ENCODE measurements at places on chromosomes 12 and 14.

- peak; percentile 43 for DNase-seq
Observed at GRCh38 chr14:61281186-61281947, at the start of gene TMEM30B. Gene TMEM30B (minus strand): TSS chr14:61281338. CDS start chr14:61281147, 191 bp downstream.

- DNase-seq = peak; percentile 22
Observed at GRCh38 chr14:49160983-49161382, 425.2 kb downstream of the RPS29 start.

GRCh38 chr12:75908961-75909605 is 122.5 kb downstream of the PHLDA1 start:
- no peak for DNase-seq

GRCh38 chr12:91413581-91414546 is 231.2 kb upstream of the DCN start:
- no peak for DNase-seq

- no peak for DNase-seq
Observed at GRCh38 chr14:37588956-37589714, 5.9 kb downstream of the FOXA1 start.

DNA sequence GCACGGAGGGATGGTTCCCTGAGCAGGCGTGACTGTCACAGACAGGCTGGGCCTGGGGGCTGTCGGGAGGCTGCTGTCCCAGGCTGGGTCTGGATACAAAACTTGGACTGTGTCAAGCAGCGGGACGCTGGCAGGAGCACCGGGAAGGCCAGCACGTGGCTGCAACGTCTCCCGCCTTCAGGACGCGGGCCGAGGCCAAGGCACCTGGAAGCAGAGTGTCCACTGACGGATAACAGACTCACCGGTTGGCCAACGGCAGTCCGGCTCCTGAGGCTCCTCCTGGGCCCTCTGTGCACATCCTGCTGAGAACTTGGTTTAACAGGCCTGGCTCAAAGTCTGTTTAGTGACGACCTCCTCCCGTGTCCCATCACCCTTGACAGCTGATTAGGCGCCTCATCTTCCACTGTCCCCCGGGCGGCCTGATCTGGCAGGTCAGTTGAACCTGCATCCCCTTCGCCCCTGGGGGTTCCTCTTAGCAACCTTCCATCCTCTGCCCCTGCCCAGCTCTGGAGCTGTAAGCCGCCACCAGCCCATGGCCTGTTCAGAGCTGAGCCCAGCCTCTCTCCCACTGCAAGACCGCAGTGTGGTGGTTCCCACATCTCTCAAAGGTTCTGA is 2.5 kb downstream of the XRCC3 start:
- DNase-seq = no peak

- no peak for DNase-seq
Observed at GRCh38 chr12:123153906-123154305, 3.0 kb upstream of the PITPNM2 start.

GRCh38 chr12:53225635-53226424 is 6.2 kb downstream of the RARG start:
- DNase-seq = no peak

- DNase-seq = no peak
Observed at GRCh38 chr12:47737936-47738594, 12.8 kb upstream of the ENDOU start.

DNA sequence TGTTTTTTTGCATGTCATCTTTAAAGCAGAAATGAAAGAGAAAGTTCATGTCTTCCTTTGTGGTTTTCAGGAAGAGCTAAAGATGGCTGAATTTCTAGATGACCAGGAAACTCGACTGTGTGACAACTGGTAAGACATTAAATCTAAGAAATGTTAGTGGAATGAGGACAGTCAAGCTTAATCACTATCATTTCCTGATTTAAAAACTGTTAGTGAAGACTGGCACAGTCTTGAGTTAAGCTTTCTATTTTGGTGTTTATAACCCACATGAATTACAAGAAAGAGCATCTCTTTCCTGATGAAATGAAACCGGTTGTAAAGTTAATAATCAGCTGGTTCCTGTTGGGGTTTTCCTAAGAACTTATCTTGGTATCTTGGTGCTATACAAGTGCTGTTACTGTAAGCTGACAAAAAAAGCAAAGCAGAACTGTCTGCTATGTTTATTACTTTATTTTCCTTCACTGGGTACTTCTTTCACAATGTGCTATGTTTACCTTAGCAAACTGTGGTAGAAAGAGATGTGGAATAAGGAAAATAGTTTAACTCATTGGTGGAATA is 5.2 kb downstream of the TRAFD1 start:
- DNase-seq = no peak

GRCh38 chr12:48696626-48697025 is 14.6 kb upstream of the KANSL2 start:
- DNase-seq = no peak

GRCh38 chr12:12224240-12224940 is 42.5 kb downstream of the LRP6 start:
- DNase-seq = no peak

DNA sequence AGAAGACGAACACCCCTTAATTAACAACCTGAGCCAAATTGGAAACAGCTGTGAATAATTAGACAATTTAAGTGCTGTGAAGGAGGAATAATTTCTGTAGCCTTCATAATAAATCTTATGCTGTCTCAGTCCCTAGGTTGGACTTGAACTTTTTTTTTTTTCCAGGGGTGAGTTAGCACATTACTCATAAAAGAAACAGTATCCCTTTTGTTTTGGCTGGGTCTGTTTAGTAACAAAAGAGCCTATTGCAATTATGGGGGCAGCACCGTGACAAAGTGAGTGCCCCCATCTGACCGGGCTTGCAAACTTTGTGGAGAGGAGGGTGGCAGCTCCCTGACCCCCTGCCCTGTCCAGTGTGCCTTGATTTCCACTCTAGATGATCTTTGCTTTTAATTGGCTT is 167.4 kb downstream of the DICER1 start:
- no peak for DNase-seq

DNA sequence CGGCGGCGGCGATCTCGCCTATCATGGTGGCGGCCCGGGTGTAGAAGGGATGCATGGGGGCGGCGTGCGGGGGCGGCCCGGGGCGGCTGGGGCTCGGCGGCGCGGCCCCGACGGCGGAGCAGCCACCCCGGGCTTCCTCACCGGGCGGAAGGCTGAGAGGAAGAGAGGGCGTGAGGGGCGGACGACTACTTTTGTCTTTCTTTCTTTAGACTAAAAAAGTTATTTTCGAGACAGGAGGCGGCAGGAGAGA is 240 bp downstream of the BTG1 start:
- DNase-seq = no peak

DNA sequence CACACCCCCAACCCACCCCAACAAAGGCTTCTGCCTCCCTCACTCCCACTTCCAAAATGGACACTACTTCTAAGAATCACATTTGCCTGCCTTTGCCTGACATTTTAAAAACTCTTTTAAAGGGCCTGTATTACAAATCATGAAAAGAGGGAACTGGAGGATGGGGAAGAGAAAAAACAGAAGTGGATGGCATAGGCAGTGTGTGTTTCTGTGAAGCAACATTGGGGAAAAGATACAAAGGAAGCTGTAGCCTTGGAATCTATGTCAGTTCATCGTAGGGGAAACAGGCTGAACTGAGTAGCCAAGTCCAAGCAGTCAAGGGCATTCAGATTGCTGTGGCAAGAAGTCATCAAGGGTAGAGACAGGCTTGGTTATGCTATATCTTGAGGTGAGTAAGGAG is 273.9 kb downstream of the BTG1 start:
- no peak for DNase-seq

DNA sequence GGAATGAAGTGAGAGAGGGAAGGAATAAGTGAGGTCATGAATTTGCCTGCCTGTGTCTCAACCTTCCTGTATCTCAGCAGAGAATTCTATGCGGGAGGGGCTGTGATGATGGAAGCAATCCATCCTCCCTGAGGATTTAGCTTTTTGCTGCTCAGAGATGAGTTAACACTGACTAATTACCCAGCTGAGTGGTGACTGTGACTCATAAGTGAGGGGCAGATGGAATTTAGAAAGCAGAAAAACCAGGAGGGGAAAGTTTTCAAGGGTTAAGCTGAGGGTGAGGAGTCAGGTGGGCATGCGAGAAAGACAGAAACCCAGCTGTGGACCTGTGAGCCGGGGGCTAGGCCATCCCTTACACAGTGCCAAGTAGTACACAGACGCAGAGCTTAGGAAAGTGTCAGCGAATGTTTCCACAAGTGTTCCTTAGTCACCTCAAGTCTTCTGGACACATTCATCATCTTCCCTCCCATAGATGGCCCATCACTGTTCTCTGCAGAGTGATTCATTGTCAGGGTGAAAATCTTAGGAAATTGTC is 277.9 kb downstream of the IPO8 start:
- DNase-seq = no peak

DNA sequence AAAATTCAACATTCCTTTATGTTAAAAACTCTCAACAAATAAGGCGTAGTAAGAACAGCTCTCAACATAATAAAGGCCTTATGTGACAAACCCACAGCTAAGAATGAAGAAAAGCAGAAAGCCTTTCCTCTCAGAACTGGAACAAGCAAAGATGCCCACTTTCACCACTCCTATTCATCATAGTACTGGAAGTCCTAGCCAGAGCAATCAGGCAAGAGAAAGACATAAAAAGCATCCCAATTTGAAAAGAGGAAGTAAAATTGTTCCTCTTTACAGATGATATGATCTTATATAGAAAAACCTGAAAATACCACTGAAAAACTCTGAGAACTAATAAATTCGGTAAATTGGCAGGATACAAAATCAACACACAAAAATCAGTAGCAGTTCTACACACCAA is 52.1 kb downstream of the STON2 start:
- no peak for DNase-seq

DNA sequence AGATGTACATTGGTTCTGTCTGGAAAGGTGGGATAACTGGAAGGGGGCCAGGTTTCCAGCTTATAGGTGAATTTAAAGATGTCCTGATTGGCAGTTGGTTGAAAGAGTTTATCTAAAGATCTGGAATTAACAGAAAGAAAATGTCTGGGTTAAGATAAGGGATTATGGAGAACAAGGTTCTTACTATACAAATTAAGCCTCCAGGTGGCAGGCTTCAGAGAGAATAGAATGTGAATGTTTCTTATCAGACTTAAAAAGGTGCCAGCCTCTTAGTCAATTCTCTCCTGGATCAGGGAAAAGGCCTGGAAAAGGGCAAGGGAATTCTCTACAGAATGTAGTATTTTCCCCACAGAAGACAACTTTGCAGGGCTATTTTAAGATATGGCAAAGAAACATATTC is 53.1 kb downstream of the CNTN1 start:
- no peak for DNase-seq

GRCh38 chr12:103538397-103538796 is 42.6 kb upstream of the C12orf42 start:
- DNase-seq = no peak

- DNase-seq = no peak
Observed at GRCh38 chr14:66724996-66725395, 217.0 kb downstream of the GPHN start.

DNA sequence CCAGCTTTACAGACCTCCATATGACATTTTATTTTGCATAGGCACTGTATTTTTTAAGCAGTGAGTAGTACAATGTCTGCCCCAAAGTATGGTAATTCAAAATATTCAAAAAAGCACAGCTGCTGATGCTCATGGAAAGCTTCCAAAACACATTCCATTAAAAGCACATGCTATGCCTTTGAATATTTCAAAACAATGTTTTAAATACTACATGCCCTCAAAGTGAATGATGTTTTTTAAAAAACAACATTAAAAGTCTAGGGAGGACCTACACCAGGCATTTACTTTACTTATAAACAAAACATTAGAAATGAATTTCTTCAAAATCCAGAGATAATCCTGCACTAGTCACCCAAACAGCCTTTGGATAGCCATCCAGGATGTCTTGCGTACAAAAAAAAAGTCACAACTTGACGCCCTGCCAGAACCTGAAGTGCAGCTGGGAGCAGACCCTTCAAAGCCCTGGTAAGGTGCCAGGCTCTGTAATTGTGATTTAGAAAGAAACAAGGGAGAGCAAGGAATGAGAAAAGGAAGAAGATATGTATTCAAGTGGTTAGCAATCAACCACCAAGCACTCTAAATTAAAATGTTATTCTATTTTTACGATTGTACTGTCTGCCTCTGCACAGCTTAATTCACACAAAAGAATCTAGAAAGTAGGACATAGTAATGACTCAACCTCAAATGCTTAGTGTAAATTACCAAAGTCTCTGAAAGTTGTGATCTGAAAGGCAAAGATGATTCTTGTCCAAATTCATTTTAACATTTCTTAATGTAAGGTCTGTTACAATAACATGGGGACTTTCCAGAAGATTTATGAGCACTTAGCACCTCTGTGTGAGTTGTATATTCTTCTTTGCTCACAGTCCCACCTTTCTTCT is 31.9 kb downstream of the CEP83 start:
- peak; percentile 49 for DNase-seq

DNA sequence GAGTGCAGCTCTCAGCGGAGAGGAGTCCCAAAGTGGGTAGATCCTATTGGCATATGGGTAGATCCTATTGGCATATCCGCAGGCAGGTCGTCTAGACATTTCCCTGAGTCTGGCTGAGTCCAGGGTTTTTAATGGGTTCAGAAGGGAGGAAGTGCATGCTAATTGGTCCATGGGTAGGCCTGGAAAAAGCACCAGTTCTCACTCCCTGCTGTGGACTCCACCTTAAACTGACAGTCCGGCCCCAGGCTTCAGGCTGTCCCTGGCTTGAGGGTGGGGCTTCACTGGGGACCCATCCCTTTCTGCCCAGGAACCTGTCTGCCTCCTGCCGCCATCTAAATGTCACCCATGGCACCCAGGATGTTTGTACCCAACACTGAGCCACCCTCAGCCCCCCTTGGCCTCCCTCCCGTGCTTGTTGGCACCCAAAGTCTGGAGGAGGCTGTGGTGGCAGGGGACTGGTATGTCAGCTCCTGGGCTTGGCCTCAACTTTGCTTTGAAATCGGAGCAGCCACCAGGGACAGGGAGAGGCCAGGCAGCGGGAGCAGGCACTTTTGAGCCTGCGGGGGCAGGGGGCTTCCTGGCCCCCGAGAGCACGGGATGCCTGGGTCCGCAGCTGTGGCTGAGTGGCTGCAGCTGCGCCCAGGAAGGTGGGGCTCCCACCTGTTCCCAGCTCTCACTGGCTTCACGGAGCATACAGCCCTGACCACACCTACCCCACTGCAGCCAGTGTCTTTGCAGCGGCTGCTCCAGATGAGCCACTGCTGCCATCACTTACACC is 29.6 kb upstream of the YAF2 start:
- no peak for DNase-seq

DNA sequence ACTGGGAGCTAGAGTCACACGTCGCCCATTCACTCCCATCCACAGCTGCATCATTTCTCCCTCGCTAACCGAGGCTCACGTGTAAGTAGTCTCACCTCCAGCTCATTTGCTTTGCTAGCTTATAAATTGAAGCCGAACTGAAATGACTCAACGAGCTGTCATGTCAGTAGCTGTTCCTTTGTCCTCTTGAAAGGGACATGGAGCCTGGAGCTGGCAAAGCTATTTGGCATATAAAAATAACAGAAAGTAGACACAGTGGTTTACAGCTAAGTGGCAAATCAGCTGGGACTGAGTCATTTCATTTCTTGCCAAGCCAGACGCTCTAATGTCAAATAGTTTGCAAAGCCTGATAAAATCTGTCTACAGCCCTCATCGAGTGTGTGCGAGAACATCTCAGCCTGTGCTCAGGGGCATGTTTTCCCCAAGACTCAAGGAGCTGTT is 114.4 kb upstream of the TMEM233 start:
- DNase-seq = no peak

- DNase-seq = no peak
Observed at GRCh38 chr14:54555651-54556050, 11.3 kb upstream of the SAMD4A start.

GRCh38 chr14:55556929-55557623 is 22.9 kb upstream of the KTN1 start:
- DNase-seq = peak; percentile 87

GRCh38 chr14:99164712-99165111 is 107.3 kb downstream of the BCL11B start:
- no peak for DNase-seq

GRCh38 chr14:77618381-77618970 is 2.0 kb upstream of the SPTLC2 start:
- DNase-seq = no peak

All from renal cortex interstitium (tissue), 15 donors.